ENCODE measurements at places on chromosomes 16 and 17.

DNA sequence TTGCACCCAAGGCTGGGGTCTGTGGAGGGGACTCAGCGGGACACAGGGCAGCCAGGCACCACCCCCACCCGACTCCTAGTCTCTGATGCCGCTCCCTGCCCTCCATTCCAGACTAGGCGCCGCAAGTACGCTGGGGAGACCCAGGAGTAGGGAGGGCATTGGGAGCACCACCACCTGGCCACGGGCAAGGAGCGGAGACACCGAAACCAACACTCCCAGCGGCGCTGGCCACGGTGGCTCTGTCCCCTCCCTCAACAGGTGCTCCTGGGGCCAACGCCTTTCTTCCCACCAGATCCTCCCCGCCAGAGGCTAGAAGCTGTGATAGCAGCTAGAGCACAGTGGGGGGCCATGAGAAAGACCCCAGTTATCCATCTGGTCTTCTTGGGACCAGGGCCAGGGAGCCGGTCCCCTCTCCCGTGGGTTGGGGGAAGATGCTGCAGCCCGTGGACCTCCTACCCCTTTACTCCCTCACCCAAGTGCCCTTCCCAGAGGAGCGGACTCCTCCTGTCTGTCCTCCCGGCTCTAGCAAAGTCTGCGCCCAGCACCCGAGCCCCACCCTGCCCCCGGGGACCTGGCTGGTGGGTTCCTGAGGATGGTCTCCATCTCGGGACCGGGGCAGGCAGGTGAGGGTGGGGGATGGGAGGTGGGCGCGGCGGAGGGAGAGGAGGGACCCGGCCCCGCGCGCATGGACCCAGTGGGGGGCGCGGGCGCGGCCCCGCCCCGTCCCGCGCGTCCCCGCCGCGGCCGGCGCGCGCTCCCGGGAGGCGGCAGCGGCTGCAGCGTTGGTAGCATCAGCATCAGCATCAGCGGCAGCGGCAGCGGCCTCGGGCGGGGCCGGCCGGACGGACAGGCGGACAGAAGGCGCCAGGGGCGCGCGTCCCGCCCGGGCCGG, at the start of gene SYNGR3:
TSS of gene SYNGR3 (plus strand) at position 762 of the 892 bp plus-strand sequence. CDS start 133 bp downstream, outside the sequence.
- no peak for DNase-seq

GRCh38 chr17:2184993-2185931, 118.3 kb downstream of the SMG6 start:
- DNase-seq = no peak

- DNase-seq = no peak
These were observed 5.4 kb downstream of the ABR start for GRCh38 chr17:1174263-1174880.

- no peak for DNase-seq
These were observed 11.3 kb upstream of the PHOSPHO1 start for GRCh38 chr17:49241692-49242397.

DNA sequence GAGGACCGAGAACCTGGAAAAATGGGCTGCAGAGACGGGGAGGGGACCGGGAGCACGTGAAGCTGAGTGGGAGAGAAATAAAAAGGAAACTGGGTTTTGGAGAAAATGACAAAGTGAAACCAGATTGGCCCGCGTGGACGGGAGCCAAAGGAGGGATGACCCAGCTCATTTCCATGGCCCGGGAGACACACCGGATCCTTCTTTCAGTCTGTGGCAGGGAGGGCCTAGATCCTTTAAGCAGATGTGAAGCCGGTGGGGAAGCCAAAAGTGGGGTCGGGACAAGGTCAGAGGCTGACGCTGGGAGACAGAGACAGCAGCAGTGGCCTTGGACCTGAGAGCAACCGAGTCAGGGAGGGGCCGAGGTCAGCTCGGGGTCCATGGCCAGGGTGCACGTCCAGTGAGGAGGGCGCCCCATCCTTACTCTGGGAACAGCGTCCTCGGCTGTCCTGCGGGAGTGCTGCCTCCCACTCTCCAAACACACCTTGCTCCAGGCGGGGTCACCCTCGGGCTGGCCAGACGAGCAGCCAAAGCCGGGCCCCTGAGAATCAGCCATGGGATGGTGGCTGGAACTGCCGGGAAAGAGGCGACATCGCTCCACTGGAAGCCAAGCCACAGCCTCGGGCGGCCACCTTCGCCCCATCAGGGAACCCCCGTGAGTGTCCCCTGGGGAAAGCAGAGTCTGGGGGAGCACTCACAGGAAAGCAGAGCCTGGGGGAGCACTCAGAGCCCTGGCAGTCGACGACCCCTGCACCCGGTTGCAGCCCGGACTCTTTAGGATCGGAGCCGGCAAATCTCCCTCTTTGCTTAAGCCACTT, 17.3 kb downstream of the CA5A start:
- DNase-seq = no peak
